ENCODE measurements at places on chromosomes 12 and 14. TPM values are rescaled to one million over a fixed set of nuclear protein-coding genes. Genes with fewer than 3 reads are reported as not detected.

The GPR137C gene
- total RNA-seq = 0.47 TPM

The LRRC10 gene
- 50.8 TPM for total RNA-seq

GRCh38 chr14:35161231-35161630 lies 38.9 kb downstream of the PRORP start:
- DNase-seq = no peak

GRCh38 chr12:19440019-19440858 lies 947 bp downstream of the AEBP2 start:
- peak; percentile 60 for DNase-seq

GRCh38 chr12:40561395-40561966 lies 130.8 kb upstream of the CNTN1 start:
- DNase-seq = no peak
